ENCODE measurements at places on chromosomes 11 and 22. TPM values are rescaled to one million over a fixed set of nuclear protein-coding genes. Genes with fewer than 3 reads are reported as not detected.

DNA sequence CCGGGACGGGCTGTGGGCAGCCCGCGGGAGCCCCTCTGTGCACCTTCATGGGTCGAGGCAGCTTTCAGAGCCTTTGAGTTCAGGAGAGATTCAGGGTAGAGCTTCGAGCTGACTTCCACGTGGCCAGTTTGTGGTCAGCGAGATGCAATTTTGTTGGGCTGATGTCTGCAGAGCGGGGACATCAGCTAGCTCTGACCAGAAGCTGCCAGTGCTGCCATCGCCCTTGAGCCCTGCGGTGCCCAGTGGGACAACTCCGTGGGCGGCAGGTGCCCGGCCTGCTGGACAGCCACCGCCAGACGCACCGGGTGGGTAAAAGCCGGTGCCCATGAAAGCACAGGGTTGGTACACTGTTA lies 719 bp downstream of the TALDO1 start:
- DNase-seq = no peak

- no peak for DNase-seq
Measured at GRCh38 chr11:1071571-1072115, 3.0 kb upstream of the MUC2 start.

Gene CD3G
- total RNA-seq = not detected

DNA sequence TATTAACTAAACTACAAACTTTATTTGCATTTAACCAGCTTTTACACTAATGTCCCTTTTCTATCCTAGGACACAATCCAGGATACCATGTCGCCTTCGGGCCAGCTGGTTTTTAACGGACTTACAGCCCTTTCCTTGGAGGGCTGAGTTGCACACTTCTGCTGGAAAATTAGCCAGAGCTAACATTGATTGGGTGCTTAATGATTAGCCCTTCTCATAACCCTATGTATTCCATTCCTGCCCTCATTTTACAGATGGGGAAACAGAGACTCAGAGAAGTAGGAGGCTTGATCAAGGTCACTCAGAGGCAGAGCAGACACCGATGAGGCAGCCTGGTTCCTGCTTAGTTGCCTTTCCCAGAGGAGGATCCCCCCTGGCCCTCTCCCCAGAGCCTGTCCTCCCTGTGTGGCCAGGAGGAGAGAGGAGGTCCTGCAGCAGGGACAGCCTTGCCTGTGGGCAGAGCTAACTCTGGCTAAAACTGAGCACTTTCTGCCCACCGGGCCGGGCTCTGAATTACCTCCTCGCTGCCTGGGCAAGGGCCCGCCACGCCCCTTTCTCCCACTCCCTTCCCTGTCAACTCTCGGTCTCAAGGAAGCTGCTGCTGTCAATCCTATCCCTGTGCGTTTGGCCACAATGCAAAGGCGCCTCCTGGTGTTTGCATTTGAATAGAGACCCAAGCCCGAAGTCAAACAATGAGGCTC lies 59.6 kb upstream of the PAX6 start:
- DNase-seq = peak; percentile 59

All from body of pancreas (tissue), 4 donors.